ENCODE measurements at places on chromosomes 3 and 15.

- DNase-seq, result no peak
These were observed 590 bp downstream of the POLG start for GRCh38 chr15:89333959-89334509.

DNA sequence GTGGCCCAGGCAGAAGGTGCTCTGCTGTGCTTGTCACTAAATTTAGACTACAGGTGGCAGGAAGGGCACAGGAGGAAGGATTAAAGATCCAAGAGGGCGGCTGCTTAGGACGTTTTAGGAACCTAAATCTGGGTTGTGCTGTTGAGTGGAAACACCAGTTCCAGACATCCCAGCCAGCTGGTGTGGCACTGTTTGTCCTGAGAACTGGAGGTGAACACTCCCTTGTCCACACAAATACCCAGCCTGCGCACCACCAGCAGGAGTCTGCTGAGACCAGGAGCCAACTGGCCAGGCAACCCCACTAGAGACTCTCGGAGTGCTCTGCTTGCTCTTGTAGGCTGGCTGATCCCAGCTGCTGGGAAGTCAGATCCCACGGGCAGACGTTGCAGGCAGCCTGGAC, 30.3 kb upstream of the UACA start:
- no peak for DNase-seq

GRCh38 chr15:85350395-85350794, 30.0 kb upstream of the AKAP13 start:
- DNase-seq, result no peak

GRCh38 chr3:4849136-4849535, 130.1 kb upstream of the BHLHE40 start:
- no peak for DNase-seq

- DNase-seq, result peak; percentile 12
These were observed 69.6 kb upstream of the THBS1 start for GRCh38 chr15:39511000-39511915.

DNA sequence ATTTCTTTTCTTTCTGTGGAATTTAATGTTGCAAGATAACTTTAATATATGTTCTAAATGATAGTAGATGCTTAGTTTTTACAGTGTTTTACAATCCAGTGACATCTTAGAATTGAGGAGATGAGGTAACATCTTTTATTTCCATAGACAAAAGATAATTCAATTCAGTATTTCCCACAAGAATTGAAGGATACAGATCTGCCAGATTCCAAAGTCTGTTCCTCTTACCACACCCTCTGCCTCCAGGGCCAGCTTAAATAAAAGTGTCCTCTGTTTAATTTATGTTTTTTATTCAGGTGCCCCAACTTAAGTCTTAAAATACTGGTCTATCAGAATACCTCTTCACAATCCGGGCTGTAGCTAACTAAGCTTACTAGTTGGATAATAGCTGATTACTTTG, 6.5 kb downstream of the STT3B start:
- no peak for DNase-seq

DNA sequence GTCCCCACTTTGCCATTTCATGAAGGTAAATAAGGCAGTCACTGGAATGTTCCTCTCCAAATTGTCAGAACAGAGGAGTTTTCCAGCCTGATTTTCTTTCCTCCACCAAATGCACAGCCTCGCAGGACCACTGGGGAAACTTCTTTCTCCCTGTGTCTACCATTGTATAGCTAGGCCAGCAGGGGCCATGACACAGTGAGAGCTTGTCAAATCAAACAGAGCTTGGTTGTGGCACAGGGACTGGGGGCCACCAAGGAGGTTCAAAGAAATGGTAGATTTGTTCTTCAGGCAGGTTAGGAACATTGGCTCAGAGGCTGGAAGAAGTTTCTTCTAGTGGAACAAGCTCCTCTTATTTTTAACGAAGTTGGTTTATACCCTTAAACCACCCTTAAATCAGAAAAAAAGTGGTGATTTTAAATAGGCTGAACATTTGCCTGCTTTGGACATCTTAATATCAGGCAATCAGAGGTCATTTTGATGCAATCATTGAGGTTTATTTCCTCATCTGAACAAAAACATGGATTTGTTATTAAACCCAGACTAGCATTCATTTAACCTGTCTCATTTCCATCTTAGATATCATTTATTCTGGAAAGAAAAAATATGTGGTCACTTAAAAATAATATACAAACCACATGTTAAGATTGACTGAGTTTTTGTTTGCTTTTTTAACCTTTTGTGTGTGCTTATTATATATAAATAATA, 105.6 kb downstream of the GTPBP8 start:
- no peak for DNase-seq

DNA sequence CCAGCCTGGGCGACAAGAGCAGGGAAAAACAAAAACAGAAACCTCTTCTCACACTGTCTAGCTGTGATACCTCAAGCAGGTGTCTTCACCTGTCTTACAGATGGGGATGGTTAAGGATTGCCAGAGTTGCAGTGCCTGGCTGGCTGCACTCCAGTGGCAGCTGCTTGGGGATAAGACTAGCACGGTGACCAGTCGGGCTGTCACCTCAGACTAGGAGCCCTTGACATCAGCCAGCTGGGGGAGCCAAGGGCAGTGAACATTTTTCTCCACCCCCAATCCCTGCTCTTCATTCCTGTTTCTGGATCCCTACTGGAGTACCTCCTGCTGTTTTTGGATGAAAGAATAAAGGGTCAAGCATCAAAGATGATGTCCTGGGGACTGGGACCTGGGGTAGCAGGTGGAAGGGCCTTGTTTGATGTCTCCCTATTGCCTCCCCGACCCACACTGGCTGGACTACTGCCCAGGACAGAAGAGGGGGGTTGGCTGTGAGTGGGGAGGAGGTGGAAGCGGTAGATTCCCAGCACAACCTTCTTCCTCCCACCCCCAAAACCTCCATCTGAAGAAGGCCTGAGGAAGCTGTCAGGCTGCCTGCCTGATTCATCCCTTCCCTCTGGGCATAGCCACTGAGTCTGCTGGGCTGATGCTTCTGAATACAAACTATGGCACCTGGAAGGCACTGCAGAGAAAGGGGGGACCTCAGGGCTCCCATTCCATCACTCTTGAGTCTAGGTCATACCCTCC, 7.0 kb upstream of the CPNE9 start:
- DNase-seq, result no peak

GRCh38 chr3:23219117-23219516, 16.0 kb downstream of the UBE2E2 start:
- no peak for DNase-seq

- DNase-seq, result no peak
These were observed 139.5 kb downstream of the ADAMTS9 start for GRCh38 chr3:64548200-64548889.
